ENCODE measurements at places on chromosomes 5 and 9. TPM values are rescaled to one million over a fixed set of nuclear protein-coding genes. Genes with fewer than 3 reads are reported as not detected.

DNA sequence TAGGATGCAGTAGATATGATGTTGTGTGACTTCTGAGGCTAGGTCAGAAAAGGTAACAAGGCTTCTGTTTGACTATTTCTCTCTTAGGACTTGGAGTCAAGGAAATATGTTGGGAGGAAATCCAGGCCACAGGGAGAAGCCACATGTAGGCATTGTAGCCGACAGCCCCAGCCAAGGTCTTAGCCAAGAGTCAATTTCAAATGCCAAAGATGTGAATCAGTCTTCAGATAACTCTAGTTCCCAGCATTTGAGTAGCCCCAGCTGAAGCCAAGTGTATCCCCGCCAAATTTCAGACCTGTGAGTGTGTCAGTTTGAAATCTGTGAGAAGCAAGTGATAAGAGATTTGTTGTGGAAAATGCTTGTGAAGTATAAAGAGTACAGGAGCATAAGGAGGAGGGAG lies 38.1 kb upstream of the ISL1 start:
- DNase-seq: no peak

DNA sequence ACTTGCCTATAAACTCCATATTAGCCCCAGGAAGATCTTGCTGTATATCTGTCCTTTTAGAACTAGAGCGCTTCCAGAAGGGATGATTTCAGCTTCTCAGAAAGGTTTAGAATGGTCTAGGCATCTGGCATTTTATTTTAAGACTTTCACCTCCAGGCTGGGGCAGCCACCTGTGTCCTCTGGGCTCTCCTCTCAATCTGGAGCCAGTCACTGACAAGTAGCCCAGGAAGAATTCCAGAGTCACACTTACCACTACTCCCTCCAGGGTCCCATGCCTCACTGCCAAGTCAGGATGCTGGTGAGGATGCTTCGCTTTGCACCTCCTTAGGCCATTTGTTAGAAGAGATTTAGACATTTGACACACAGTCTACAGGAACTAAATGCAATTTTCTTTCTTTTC lies 20.8 kb downstream of the B4GALT1 start:
- no peak for DNase-seq

TMEM167A gene
- 64.5 TPM for total RNA-seq

DNA sequence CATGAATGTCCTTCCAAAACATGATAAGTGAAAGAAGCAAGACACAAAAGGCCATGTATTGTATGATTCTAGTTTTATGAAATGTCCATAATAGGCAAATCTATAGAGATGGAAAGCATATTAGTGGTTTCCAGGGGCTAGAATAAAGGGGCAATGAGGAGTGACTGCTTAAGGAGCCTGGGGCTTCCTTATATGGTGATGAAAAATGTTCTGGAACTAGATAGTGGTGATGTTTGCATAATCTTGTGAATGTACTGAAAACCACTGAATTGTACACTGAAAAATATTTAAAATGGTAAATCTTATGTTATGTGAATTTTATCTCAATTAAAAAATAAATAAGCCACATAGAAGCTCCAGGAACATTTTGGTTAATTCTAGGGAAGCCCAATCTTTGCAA lies 144.4 kb upstream of the ANKRD55 start:
- no peak for DNase-seq

- DNase-seq: no peak
Measured at GRCh38 chr5:5787373-5787772, 364.9 kb downstream of the ICE1 start.

GRCh38 chr5:27962198-27962597 lies 923.8 kb upstream of the CDH9 start:
- peak; percentile 10 for DNase-seq

LTC4S gene
- total RNA-seq: 0.94 TPM

GRCh38 chr5:61815339-61815738 lies 483.3 kb downstream of the ZSWIM6 start:
- DNase-seq: no peak

DNA sequence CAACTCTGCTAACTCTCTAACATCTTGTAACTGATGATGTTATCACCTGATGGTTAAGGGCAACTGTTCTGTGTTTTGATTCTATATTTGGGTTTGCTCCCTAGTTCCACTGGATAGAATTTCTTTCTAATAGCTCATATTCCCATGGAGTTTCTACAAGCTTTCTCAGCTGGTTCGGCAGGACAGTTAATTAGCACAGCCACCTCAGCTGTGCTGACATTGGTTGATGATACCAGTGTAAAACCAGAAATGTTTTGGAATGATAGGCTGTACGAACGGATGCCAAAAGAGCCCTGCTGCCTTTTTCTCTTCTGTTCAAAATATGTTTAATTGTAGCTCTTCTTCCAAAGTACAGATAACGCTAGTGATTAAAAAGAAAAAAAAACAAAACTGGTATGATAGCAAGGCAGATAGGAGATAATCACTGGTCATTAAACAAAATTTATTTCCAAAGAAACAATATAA lies 440.5 kb upstream of the ZNF608 start:
- DNase-seq: peak; percentile 90

DNA sequence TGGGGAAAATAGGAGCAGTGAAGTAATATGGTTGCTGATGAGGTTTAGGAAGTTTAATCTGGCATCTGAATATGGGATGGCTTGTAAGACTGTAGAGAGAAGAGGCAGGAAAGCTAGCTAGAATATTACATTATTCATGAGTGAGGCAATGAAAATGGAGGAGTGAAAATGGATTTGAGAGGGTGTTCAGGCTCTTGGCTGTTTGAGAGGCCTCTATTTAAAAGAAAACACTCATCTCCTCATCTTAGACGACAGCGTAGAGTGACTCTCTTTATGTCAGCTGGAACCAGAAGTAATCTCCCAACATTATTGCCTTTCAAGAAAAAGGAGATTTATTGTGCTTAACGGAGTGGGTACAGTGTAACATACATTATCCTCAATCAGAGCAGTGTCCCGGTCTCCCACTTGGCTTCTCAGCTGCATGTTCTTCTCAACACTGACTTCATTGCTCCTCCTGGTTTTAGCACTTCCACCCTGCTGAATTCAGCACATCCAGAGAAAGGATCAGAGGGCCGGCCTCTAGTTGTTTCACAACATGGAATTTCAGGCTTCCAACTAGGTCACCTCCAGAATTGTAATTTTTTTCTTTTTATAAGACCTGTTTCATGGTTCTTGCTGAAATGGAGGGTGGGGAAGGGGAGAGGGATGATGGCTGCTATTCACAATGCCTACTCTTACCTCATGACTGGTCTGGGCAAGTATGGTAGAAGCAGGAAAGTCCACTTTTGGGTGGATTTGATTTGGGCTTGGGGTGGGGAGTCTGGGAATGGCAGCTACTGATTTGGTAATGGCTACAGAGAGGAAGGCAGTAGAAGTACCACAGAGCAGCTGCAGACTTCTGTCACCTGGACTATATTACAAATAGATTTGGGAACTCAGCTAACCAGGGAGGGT lies 52.9 kb upstream of the KIAA1958 start:
- peak; percentile 16 for DNase-seq

DNA sequence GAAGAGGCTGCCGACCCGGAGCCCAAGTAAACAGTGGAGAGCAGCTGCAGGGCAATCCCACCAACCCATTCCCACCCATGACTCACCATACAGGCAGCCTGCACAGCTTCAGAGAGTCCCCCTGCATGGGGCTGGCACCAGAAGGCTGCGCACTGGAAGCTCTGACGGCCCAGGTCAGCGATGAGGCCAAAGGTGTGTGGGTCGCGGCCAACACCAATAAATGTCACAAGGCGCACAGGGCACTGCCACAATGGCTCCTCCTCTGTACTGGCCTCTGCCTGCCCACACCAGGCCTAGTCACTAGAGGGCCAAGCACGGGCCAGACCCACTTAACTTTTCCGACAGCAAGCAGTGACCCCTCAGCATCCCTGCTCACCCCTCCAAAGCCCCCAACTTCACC lies 3.0 kb upstream of the SRA1 start:
- DNase-seq: no peak

DNA sequence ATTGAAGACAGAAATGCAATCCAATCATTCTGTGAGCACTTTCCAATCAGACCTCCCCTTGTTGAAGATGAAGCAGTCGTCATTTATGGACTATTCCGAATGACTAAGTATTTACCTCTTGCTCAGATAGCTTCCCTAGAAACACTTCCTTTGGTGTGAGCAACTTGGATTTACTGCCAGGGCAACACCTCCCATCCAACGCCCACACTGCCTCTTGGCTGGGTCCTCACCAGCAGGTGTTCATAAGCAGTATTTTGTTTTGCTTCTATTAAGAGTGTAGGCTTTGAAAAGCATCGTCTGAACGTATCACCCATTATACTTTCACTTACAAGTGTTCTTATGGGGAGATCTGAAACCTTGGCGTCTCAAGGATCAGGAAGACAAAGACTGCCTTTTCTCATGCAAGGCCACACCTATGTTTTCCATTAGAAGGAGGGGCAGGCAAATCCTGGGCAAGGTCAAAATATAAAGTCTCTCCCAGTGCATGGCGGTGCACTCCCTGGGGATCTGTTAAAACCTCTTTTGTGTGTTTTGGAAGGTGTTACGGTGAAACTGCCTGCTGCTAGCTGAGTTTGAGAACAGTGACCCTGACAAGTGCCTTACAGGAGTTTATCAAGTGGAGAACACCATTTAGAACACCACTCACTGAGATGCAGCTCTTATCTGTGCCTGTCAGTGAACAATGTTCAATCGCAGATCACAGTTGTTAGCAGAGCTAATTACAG lies 10.6 kb upstream of the MARCHF3 start:
- no peak for DNase-seq

PTPRD gene
- not detected for total RNA-seq

DNA sequence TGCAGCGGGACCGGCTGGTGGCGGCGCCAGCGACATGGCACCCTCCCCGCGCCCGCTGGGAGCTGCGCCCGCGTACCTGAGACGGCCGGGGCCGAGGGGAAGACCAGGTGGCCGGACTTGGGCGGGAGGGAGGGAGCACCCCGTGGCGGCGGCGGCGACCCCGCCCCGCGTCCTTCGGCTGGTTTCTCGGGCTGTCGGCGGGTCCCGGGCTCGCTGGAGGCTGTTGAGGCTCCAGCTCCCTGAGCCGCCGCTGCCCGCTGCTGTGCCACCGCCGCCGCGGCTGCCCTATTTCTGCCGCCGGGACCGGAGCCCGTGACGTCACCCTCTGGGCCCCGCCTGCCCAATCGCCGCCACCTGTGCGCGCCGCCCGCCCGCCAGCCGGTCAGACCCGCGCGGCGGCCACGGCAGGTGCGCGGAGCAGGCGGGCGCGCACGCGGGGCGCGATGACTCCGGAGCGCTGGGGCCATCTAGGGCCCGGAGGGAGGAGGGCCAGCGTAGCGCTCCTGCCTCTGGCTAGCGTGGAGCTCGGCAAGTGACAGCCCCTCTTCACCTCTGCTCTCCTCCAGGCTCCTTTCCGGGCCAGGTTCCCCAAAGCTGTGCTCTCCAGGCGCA lies at the start of gene FSTL4:
FSTL4 (minus strand) TSS at position 293 of the 612 bp plus-strand sequence.
- DNase-seq: no peak

DNA sequence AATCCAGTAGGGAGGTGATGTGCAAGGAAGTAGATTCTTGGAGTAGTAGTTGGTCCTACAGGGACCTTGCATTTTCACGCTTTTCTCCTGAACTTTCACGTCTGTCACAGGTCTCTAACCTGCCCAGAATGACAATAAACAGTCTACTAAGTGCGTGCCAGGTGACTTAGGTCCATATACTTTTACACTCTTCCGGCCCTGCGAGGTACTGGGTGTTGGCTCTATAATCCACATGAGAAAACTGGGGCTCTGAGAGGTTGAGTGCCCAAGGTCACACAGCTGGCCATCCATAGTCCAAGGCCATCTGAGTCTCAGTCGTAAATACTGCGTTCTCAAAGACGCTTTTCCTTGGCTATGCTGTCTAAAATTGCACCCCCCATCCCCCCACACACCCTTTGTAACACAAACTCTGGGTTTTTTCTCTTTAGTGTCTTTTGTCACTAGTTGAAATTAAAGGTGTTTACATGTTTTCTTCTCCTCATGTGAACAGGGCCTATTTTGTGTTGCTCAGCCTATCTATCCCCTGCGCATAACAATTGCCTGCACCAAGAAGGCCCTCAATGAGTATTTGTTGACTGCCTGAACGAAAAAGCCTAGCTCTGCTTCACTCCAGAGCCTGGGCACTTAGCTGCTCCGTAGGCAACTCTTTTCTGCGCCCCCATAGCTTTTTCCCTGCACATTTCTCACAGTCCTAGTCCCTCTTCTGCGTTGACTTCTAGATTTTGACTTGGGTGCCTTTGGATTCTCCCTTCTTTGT lies 943 bp downstream of the SFXN1 start:
- DNase-seq: peak; percentile 32

- no peak for DNase-seq
Measured at GRCh38 chr9:124429530-124429867, 14.3 kb upstream of the PSMB7 start.

MARVELD2 gene
- total RNA-seq: not detected

DNA sequence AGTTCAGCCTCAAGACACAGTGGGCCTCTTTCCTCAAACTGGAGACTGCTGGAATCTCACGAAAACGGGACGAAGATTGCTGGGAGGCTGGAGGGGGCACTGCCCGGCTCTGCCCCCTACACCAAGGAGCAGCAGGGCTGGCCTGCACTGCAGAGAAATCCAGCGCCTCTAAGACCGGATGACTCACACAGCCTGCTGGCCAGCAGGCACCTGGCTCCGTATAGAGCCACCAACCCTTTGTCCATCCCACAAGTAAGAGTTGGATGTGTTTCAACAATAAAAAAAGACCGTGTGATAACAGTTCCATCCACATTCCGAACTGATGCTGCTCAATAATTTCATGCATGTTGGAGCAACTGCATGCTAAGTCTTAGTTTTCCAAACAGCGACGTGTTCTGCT lies 11.5 kb downstream of the CCDC127 start:
- DNase-seq: peak; percentile 81

SMIM33 gene
- not detected for total RNA-seq

GRCh38 chr5:106833517-106833916 lies 837.2 kb downstream of the EFNA5 start:
- DNase-seq: no peak

- DNase-seq: peak; percentile 12
Measured at GRCh38 chr9:113042884-113043657, 13.5 kb downstream of the ZFP37 start.

DNA sequence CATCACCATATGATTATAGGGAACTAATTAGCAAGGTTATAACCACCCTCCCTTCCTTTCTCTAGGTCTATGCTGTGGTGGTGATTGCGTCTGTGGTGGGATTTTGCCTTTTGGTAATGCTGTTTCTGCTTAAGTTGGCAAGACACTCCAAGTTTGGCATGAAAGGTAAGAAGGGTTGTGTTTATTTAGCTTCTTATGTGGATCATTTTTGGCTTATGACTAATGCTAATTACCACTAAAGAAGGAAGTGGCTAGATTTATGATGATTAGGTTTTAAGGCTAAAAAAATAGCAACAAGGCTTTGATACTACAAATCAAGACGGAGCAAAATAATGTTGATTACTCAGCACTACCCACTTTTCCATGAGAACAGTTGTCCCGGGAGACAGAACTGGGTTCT lies 82.4 kb downstream of the NTRK2 start:
- DNase-seq: no peak

DNA sequence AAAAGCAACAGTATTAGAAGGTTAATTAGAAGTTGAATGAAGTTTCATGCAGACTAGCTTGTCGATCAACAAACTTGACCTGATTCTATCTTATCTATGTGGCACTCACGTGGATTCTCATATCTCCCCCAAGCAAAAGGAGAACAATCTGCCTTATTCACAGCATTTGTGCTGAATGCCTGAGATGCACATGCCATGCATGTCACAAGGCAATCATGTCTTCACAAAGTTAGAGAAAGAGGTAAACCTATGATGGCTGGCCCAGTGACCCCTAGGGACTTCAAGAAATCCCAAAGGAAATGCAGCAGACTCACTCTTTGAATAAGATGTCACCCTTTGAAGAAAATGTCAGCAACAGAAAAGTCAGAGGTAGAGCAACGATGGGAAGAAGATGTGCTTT lies 17.6 kb upstream of the SHOC1 start:
- DNase-seq: no peak

GRCh38 chr9:94147776-94148175 lies 63.5 kb downstream of the PTPDC1 start:
- DNase-seq: no peak

Measured in myocyte (in vitro differentiated cells).